CD4-positive, alpha-beta T cell treated with Interleukin-10 for 1 hour (primary cell): ENCODE measurements at places on chromosomes 12 and 14.

- DNase-seq = no peak
These were observed 42.7 kb downstream of the RIN3 start for GRCh38 chr14:92556255-92556741.

DNA sequence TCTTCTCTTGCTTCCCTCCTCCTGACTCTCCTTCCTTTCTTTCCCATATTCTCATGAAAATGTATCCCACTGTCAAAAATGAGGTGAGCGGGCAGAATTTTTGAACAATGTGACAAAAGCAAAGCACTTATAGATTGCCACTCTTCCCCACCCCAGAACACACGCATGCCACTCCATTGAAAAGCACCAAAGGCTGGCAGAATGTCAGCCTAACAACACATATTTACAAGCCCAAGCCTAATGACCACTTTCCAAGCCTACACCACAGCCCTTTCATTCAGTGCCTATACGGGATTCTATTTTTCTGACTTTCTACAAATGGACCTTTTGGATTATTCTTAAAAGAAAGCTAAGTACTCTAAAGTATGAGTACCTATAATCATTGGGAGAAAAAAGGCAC, 62.9 kb upstream of the METAP2 start:
- DNase-seq = no peak

GRCh38 chr12:2023365-2023764, 19.1 kb upstream of the DCP1B start:
- DNase-seq = no peak

- peak; percentile 23 for DNase-seq
These were observed 243.8 kb upstream of the PWP1 start for GRCh38 chr12:107441665-107442300.

DNA sequence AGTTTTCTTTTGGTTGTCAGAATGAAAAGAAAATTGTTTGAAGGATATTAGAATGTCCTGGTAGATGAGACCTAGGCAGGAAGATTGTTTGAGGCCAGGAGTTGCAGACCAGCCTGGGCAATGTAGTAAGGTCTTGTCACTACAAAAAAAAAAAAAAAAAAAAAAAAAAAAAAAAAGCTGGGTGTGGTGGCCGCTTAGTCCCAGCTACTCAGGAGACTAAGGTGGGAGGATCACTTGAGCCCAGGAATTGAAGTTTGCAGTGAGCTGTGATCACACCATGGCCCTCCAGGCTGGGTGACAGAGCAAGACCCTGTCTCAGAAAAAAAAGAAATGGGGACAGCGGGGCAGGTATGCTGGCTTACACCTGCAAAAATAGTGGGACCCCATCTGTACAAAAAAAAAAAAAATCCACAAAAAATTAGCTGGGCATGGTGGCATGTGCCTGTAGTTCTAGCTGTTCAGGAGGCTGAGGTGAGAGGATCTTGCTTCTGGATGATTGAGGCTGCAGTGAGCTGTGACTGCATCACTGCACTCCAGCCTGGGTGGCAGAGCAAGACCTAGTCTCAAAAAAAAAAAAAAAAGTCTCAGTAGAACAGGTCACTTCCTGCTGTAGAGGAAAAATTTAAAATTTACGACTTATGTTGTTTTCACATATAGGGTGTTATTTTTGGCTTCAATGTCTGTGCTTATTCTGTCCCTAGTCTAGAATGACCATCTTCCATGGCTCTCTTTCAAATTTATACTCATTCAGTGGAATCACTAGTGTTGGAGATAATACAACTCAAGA, 70.7 kb downstream of the PPHLN1 start:
- no peak for DNase-seq

GRCh38 chr14:104134061-104134965, 4.1 kb upstream of the KIF26A start:
- no peak for DNase-seq

GRCh38 chr14:38616959-38617358, 361.1 kb upstream of the CLEC14A start:
- DNase-seq = no peak

DNA sequence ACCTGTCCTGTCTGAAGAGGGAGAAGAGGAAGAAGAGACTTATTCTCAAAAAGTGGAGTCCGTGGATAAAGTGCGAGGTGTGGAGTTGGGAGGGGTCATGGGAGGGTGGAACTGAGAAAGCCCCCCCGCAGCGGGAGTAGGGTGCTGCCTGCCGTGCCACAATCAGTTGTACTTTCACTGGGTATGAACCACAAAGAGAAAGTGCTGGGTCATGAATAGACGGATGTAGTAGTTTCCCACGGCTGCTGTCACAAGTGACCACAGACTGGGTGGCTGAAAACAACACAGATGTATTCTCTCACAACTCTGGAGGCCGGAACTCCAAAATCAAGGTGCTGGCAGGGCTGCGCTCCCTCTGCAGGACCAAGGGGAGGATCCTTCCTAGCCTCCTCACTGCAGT, 5.5 kb downstream of the DNAH10 start:
- peak; percentile 23 for DNase-seq

- DNase-seq = no peak
These were observed 4.3 kb upstream of the HEBP1 start for GRCh38 chr12:13004361-13004760.

GRCh38 chr12:130226126-130226525, 63.9 kb downstream of the FZD10 start:
- DNase-seq = no peak

DNA sequence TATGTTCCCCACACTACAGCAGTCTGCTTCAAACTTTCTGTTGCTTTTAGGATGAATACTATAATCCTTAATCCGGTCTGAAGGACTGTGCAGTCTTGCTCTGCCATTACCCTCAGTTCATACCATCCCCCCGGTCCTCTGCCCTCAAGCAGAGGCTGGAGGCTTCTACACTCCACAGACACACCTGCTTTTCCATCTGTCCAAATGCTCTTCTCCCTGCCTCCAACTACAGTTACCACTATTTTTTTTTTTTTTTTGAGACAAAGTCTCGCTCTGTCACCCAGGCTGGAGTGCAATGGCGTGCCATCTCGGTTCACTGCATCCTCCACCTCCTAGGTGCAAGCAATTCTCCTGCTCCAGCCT, 19.3 kb upstream of the KCNH3 start:
- no peak for DNase-seq

DNA sequence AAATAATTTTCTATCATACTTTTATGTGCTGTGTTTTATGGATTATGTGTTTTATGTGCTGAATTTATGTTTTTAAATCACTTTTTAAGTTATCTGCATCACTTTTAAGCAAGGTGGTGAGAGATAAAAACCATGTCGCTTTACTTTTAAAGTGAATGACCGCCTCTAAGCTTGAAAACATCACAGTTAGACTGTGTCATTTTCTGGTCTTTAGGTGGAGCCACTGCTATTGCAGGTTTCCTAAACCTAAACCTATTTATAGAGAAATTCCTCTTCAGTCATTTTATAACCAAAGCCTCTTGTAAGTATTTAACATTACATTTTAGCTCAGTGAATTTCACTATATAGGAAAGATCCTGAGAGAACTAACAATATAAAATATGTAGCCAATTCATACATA, 21.0 kb upstream of the MDM2 start:
- DNase-seq = no peak

GRCh38 chr14:48914382-48914781, 671.8 kb downstream of the RPS29 start:
- no peak for DNase-seq

GRCh38 chr12:49864798-49865090, 21.8 kb upstream of the BCDIN3D start:
- no peak for DNase-seq

DNA sequence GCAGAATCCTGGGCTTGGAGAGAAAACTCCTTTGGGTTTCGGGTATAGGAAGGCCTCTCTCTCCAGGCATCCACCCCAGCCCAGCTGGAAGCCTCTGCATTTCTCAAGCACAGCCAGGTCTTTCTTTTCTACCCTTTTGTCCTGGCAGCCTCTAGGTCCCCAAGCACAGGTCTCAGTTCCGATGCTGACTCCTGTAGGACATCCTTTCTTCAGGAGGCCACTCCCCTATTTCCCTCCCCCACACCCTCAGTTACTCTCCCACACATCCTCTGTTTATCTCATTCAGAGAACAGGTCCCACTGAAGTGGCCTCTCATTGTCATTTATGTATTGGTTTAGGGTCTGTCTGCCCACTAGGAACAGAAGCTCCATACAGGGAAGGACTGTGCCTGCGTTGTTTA, 352.6 kb downstream of the VRK1 start:
- DNase-seq = no peak

DNA sequence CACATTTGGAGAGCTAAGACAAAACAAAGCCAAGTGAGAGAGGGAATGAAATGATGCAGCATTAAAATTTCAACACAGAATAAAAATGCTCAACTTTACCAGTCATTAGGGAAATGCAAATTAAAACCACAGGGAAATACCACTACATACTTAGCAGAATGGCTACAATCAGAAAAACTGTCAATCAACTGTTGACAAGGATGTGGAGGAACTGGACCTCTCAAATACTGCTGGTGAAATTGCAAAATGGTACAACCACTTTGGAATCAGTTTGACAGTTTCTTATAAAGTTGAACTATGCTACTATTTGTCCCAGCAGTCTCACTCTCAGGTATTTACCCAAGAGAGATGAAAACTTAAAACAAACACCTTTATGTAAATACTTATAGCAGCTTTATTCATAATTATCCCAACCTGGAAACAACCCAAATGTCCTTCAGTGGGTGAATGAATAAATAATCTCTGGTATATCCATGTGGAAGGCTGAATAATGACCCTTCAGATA, 43.8 kb upstream of the KTN1 start:
- DNase-seq = no peak

DNA sequence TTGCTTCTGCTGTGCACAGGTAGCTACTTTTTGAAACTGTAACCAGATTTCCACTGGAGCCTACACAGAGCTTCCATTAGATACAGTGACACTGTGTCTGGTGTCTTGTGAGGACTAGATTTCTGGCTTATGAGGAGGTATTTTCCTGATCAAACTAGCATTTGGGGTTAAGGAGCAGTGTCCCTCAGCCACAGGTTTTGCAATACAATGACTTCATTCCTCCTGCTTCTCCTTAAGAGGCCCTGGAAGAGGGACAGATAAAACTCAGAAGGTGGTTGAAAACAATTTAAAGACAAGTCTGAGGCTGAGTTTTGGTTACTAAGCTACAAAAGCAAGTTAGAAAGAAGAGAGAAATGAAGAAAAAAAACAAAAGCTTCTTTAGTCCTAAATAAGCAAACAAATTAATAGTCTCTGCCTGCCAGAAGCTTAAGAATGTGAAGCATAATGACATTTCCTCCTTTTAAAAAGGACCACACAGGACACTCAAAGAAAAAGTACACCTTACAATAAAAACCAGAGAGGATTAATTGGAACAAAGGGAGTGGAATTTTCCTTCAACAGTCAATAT, 53.0 kb downstream of the PKP2 start:
- no peak for DNase-seq

DNA sequence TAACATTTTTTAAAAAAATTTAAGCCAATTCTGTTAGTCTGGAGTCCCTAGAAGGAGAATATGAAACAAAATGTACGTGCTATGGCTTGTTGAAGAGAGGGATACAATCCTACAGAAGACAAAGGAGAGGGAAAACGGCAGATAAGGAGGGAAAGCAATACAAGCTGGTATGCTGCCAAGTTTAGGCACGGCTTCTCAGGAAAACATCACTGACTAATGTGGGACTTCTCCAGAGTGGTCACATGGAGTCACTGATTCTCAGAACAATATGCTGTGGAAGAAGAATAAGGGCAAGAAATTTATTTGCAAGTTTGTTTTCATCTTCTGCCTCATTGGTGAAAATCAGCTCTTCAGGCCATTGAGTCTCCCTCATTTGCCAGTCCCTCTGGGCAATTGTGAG, 22.9 kb upstream of the NR1H4 start:
- no peak for DNase-seq

DNA sequence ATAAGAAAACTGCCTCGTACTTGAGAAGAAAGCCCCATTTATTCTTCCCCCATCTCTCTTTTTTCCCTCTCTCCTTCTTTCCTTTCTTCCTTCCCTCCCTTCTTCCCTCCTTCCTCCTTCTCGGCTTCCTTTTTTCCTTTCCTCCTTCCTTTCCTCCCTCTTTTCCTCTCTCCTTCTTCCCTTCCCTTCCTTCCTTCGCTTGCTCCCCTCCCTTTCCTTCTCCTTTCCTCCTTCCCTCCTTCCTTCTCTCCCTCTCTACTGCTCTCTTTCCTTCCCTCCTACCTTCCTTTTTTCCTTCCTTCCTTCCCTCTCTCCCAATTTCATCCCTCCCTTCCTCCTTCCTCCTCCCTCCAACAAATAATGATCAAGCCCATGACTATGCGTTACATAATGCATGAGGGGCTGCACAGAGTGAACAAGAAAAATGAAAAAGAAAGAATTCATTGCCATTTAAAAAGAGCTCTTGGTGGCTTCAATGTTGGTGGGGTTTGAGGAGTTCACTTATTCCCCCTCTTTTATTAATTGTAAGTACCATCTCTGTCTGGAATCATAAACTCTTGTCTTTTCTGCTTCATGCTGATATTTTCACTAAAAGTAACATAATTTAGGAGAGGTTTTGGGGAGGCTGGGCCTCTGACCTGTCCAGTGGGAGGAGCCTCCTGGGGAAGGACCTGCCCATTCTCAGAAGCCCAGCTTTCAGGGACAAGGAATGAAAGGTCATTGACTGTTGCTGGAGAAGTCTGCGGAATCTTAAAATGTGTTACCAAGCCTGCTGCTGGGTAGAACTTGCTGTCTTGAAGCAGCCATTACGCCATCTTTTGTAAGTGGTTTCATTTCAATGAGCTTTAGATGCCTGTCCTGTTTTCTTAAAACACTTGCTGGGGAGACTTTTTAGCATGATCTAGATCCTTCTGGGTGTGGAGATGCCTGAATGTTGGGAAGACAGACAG, 144.3 kb downstream of the CHST11 start:
- no peak for DNase-seq

GRCh38 chr14:36517242-36518030, 2.6 kb downstream of the NKX2-1 start:
- DNase-seq = no peak

DNA sequence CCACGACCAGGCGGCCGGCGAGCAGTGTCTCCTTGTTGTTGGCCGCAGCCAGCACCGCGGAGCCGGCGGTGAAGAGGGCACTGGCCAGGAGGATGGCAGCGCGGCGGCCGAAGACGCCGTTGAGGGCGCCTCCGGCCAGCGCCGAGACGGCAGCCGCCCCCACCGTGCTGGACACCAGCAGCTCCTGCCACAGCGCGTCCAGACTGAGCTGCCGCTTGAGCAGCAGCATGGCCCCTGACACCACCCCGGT, 691 bp downstream of the SLC2A13 start:
- DNase-seq = no peak

- no peak for DNase-seq
These were observed 12.2 kb downstream of the KLC1 start for GRCh38 chr14:103641161-103641560.

- DNase-seq = no peak
These were observed 63.2 kb upstream of the GALNT9 start for GRCh38 chr12:132392389-132393244.

- DNase-seq = peak; percentile 75
These were observed 55.8 kb upstream of the VRK1 start for GRCh38 chr14:96741151-96741977.

GRCh38 chr14:100261621-100262020, 22.7 kb downstream of the YY1 start:
- DNase-seq = peak; percentile 27

GRCh38 chr14:100110816-100111215, 45.6 kb downstream of the EVL start:
- DNase-seq = no peak

GRCh38 chr14:64540208-64541202, at the start of gene HSPA2:
TSS of gene HSPA2 (plus strand) at chr14:64540741. CDS start at chr14:64540850, 109 bp downstream.
- peak; percentile 96 for DNase-seq
